Neural progenitor cell (in vitro differentiated cells): ENCODE measurements at places on chromosomes 1 and 21.

DNA sequence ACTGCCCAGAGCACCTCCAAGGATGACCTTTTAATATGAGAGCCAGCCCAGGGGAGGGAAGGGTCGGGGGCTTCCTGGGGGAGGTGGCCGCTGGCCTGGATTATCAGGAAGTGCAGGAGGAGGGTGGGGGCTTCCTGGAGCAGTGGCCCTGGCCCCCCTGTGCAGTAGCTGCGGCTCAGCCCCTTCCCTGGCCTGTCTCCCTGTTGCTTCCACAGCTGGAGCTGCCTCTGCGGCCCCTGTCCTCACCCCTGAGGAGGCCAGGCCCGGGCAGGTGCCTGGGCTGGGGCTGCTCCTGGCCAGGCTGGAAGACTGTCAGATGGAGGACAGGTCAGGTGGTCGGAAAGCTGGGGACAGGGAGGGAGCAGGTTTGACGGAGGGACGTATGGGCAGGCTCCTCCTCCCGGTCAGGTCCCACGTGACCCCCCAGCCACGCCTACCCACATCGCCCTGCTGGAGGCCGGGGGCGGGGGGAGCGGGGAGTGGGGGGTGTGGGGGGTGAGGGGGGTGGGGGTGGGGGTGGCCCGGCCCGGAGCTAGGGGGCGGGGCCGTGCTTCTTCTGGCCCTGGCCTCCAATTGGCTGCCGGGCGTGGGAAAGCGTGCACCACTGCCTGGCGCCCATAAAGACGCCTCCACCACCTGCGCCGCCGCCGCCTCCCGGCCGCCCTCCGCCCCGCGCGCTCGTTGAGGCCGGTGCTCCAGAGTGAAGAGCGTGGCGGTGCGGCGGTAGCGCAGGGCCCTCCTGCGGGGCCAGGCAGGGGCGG lies 10.2 kb upstream of the TNFRSF14 start:
- DNase-seq, result peak; percentile 98

GRCh38 chr1:27763358-27763757 lies 9.7 kb upstream of the STX12 start:
- no peak for DNase-seq

DNA sequence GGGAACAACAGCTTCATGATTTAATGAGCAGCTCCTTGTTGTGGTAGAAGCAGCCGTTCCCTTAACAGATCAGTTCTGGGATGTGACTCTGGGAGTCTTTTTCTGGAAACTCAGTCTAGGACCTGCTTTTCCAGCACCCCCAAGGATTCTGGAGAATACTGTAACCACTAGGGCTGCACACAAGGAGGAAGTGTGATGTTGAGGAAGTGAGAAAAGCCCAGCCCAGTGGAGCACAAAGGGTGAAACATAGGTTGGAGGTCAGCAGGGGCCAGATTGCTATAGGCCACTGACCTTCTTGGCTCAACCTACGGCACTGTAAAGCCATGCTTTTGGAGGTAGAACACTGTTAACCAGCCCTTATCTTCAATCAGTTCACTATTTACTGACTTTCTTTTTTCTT lies 10.1 kb upstream of the PLA2G5 start:
- DNase-seq, result no peak

- DNase-seq, result no peak
Observed at GRCh38 chr1:208431721-208432120, 187.5 kb upstream of the PLXNA2 start.

GRCh38 chr1:22508991-22509390 lies 54.3 kb upstream of the EPHA8 start:
- DNase-seq, result no peak

DNA sequence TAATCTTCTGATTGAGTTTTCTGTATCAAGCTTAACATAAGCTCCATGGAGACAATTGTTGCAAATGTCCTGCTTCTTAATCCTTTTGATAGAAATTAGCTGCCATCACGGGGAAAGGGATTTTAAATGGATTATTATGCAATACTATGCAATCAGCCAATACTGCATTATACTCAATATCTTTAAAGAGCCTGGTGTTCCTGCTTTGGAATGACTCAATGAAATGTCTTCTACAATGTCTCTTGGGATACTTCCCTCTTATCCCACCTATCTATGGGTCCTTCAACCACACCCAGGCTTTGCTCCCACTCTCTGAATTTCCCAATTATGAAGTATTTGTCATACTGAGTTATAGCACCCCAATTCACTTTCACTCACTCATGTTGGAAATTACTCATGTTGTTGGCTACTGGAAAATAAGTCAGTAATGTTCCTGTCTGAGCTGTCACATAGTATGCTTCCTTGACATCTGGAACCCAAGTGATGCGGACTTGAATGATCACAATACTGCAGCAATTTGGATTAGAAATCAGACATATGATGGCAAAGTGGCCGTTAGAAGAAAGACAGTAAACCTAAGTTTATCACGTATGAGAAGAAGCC lies 85.0 kb downstream of the TPR start:
- no peak for DNase-seq

DNA sequence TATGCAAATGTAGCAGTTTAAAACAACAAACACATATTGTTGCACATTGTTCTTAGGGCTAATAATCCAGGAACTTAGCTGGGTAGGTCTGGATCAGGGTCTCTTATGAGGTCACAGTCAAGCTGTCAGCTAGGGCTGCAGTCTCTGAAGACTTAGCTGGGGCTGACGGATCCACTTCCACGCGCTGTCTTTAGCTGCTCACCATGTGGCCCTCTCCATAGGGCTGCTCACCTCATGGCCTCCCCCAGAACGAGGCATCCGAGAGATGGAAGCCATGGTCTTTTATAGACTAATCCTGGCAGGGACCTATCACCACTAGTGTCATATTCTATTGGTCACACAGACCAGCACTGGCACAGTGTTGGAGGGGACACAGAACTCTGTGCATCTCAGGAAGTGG lies 8.7 kb upstream of the OXCT2 start:
- DNase-seq, result no peak

GRCh38 chr1:178362747-178363146 lies 134.0 kb downstream of the CLEC20A start:
- DNase-seq, result no peak

DNA sequence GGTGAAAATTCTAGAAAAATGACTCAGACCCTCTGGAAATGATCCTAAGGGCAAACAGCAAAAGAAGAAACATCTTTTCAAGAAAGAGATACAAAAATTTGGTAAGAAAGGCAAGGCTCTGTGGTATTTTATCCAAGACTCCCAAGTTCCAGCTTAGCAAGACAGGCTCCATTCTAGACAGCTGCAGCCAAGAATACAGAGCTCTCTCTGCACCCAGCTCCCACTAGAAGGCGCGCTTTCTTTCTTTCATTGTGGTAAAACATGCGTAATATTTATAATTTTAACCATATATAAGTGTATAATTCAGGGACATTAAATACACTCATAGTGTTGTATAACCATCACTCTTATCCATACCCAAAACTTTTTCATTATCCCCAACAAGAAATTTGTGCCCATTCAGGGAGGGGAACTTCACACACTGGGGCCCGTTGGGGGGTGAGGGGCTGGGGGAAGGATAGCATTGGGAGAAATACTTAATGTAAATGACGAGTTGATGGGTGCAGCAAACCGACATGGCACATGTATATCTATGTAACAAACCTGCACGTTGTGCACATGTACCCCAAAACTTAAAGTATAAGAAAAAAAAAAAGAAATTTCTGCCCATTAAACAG lies 2.2 kb upstream of the HFM1 start:
- DNase-seq, result no peak

DNA sequence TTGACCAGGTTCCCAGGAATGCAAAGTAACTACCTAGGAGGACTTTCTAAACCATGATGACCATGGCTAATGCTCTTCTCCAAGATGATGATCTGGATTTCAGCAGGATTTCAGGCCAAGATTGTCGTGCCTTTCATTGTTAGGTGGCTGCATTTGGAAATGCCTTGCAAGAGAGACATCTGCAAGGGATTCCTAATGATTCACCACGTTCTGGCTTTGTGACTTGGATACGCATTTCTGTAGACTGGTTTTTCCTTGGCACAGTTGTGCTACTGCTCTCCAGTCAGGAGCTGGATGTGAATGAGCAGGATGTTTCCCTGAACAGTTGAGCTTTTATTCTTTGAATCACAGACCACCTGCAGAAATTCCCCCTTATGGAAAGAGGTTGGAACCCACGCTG lies 212.4 kb downstream of the BACH1 start:
- DNase-seq, result no peak

- DNase-seq, result no peak
Observed at GRCh38 chr21:45611296-45611695, 32.2 kb upstream of the PCBP3 start.

- no peak for DNase-seq
Observed at GRCh38 chr1:66464351-66464750, 69.6 kb upstream of the SGIP1 start.
